NCI-H526 treated with DMSO at 0.1 percent for 48 hours (cell line): ENCODE measurements at places on chromosomes 12 and 14.
A peak's percentile ranks its signal among the peaks of the same experiment; 100 is the strongest.

GRCh38 chr14:60348211-60348610 is 99.2 kb downstream of the PPM1A start:
- DNase-seq: no peak

DNA sequence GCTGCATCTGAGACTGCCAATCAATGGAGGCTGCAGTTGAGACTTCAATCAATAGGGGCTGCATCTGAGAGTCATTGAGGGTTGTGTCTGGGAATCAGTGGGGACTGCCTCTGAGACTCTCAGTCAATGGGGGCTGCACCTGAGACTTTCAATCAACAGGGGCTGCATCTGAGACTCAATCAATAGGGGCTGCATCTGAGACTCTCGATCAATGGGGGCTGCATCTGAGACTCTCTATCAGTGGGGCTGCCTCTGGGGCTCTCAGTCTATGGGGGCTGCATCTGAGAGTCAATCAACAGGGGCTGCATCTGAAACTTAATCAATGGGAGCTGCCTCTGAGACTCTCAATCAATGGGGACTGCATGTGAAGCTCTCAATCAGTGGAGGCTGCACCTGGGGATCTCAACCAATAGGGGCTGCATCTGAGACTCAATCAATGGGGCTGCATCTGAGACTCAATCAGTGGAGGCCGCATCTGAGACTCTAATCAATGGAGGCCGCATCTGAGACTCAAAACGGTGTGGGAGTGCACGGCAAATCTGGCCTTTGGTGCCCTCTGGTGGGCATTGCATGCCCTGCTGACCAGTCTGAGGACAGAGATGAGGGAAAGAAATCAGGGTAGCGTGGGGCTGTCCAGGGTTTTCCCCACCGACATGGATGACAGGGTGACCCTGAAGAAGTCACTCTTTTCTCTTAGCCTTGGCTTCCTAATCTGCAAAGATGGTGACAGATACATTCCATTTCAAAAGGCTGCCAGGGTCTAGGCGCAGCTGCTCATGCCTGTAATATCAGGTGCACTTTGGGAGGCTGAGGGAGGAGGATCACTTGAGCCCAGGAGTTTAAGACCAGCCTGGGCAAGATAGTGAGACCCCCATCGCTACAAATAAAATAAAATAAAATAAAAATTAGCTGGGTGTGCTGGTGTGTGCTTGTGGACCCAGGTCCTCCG is 41.3 kb upstream of the EIF5 start:
- peak; percentile 24 for DNase-seq

GRCh38 chr12:87661786-87662377 is 367.3 kb downstream of the C12orf50 start:
- DNase-seq: no peak

GRCh38 chr14:91801358-91801757 is 66.0 kb downstream of the TC2N start:
- DNase-seq: no peak

- DNase-seq: no peak
Observed at GRCh38 chr12:82034769-82035168, 275.6 kb upstream of the PPFIA2 start.

DNA sequence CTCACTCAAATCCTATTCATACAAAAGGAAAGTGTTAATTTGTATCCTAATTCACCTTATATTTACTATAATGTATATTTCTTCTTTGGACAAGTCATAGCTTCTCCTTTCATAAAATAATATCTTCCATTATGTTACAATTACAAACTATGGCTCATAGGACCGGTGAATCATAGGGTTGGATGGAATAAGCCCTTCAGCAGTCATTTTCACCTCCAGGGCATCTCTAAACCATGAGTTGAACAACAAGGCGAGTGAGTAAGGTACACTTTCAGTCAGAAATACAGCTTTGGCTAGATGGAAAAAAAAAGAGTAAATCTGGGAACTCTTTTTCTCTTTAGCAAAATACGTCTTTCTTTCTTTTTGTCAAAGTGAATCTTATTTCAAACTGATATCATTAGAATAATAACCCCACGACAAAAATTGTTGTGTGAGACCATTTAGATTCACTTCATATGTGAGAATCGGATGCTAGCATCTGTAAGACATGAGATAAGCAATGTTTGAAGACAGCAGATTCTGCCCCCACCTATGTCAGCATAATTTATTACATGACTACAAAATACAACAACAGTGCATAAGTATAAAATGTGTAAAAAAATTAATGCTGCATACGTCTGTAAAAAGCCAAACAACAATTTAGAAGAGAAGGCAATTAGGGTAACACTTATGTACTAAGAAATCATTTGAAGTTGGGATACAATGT is 184.4 kb upstream of the SLC38A2 start:
- DNase-seq: no peak

GRCh38 chr14:53152184-53152886 is 788 bp downstream of the DDHD1 start:
- DNase-seq: peak; percentile 39

GRCh38 chr14:20494935-20495766 is 10.2 kb upstream of the RNASE10 start:
- no peak for DNase-seq

GRCh38 chr12:68358532-68359485 is 26.6 kb upstream of the MDM1 start:
- DNase-seq: peak; percentile 46

- no peak for DNase-seq
Observed at GRCh38 chr14:87961246-87961645, 31.7 kb downstream of the GALC start.

DNA sequence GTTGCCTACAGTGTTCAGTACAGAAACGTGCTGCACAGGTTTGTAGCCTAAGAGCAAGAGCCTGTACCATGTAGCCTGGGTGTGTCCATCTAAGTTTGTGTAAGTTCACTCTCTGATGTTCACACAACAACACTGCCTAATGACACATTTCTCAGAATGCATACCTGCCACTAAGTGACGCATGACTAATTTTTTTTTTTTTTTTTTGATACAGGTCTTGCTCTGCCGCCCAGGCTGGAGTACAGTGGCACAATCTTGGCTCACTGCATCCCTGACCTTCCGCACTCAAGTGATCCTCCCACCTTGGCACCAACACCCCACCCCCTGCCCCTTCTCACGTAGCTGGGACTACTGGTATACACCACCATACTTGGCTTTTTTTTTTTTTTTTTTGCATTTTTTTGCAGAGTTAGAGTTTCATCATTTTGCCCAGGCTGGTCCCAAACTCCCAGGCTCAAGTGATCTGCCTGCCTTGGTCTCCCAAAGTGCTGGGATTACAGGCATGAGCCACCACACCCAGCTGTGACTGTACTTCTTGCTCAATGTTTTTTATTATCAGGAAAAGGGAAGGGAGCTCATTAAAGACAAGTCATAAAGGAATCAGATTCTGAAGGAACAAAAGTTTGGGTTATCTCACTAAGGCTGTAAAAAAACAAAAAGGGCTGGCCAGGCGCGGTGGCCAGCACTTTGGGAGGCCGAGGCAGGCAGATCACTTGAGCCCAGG is 10.0 kb upstream of the CDC42BPB start:
- DNase-seq: no peak

DNA sequence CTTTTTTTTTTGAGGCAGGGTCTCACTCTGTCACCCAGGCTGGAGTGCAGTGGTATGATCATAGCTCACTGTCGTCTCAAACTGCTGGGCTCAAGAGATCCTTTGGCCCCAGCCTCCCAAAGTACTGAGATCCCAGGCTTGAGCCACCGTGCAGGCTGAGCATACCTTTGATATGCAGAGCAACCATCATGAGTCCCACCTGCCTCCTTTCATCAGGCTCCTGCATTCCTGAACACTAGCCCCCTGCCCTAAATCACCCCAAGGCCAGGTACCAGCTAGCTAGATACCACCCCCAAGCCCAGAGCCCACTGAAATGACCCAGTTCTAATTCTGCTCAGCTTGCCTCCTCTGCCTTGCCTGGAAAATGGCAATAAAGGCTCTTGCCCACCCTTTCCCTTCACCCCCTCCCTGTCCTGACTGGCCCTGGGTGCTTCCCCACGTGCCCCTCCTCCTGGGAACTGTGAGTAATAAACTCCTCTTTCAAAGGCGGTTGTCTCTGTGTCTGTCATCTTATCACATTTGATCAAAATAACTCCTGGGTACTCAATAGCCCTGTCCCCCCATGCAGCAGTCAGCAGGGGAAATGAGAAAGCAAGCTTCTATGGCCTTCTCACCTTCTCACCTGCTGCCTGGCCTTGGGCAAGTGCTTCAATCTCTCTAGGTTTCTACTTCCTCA is 6.4 kb upstream of the BRF1 start:
- DNase-seq: no peak

- peak; percentile 10 for DNase-seq
Observed at GRCh38 chr12:120468325-120468820, 1.2 kb downstream of the SRSF9 start.

DNA sequence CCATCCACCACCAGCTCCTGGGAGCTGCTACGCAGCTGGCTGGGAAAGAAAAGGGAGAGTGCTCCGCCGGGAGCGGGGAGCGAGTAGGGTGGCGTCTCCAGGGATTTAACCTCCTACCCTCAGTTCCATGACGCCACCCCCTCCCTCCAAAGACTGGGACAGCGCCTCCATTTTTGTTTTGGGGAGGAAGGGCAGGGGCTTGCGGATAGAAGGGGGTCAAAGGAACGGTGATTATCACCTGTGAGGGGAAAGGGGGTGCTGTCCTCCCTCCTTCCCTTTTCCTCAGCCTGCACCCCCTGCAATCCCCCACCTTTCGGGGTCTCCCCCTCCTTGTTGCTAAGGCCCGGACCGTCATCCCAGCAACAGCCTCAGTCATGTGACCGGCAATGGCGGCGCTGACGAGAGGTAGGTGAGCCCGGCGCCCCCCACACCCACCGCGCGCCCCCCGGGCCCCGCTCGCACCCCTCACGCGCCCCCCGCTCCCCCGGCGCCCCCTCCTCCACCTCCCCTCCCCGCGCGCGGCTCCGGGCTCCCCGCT is at the start of gene DTX3:
TSS of gene DTX3 (plus strand) at position 371 of the 538 bp plus-strand sequence. CDS start 1,694 bp downstream, outside the sequence.
- DNase-seq: peak; percentile 15

- no peak for DNase-seq
Observed at GRCh38 chr12:96371790-96372699, 28.2 kb downstream of the CDK17 start.

DNA sequence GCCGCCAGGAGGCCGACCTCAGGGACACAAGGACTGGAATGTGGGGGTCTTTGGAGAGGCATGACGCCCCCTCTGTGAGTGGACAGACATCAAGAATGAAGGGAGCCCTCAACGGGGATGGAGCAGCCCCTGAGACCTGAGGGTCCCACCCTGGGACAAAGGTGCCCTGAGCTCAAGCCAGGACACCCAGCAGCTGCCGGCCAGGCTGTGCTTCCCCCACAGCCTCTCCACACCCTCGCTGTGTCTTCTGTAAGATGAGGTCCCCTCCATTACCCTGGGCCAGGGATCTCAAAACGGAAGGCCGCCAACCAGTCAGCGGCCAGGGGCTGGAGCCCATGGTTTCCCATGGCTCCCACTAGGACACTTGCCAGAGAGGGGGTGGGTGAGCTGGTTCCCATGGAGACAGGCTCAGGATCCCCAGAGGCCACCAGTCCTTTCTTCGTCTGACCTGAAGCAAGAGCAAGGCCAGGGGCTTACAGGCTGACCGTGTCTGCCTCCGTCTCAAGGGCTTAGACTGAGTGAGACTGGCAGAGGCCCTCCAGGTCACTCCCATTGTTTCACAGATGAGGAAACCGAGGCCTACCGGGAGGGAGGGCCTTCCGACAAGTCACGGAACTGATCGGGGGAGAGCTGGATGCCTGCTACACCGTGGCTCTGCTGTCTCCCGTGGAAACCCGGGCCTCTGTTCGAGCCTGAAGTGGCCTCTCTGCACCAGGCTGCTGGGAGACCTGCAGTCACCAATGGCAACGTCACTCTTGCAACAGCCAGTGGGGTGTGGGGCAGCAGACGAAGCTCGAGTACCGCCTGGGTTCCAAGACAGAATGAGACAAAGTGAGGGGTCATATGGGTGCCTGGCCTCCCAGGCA is 91.7 kb upstream of the DIO3 start:
- no peak for DNase-seq

DNA sequence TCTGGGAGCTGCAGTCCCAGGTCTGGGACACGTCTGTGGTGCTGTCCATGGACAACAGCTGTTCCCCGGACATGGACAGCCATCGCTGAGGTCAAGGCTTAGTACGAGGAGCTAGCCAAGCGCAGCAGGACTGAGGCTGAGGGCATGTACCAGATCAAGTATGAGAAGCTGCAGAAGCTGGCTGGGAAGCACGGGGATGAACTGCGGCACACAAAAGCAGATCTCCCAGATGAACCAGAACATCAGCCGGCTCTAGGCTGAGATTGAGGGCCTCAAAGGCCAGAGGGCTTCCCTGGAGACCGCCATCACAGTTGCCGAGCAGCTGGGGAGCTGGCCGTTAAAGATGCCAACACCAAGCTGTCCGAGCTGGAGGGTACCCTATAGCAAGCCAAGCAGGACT is 375.3 kb downstream of the SEC23A start:
- DNase-seq: no peak

GRCh38 chr12:52618866-52619265 is 507 bp upstream of the KRT73 start:
- DNase-seq: no peak

- DNase-seq: no peak
Observed at GRCh38 chr12:68831751-68832503, 23.9 kb downstream of the MDM2 start.

- peak; percentile 23 for DNase-seq
Observed at GRCh38 chr14:54420478-54421142, 20.6 kb downstream of the CNIH1 start.

DNA sequence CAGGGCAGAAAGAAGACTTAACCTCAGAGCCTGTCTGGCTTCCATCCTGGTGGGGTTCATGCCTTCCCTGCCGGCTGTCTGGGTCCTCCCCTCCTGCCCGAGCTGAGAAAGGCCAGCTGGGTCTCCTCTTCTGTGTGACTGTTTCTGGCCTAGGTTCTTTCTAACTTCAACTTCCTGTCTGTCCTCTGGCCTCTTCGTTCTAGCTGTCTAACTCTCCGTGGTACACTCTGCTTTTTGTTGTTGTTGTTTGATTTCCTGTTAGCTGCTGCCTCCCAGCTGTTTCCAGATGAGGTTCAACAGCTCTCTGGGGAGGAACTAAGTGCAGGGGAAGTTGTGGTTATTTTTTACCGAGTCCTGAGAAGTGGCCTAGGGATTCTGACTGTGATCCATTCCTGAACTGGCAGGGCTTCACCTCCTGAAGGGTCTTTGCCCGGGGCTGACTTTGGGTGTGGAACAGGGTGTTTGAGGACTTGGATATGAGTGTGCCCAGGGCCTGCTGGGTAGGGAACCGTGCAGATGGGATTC is 3.2 kb downstream of the MLXIP start:
- DNase-seq: peak; percentile 24

DNA sequence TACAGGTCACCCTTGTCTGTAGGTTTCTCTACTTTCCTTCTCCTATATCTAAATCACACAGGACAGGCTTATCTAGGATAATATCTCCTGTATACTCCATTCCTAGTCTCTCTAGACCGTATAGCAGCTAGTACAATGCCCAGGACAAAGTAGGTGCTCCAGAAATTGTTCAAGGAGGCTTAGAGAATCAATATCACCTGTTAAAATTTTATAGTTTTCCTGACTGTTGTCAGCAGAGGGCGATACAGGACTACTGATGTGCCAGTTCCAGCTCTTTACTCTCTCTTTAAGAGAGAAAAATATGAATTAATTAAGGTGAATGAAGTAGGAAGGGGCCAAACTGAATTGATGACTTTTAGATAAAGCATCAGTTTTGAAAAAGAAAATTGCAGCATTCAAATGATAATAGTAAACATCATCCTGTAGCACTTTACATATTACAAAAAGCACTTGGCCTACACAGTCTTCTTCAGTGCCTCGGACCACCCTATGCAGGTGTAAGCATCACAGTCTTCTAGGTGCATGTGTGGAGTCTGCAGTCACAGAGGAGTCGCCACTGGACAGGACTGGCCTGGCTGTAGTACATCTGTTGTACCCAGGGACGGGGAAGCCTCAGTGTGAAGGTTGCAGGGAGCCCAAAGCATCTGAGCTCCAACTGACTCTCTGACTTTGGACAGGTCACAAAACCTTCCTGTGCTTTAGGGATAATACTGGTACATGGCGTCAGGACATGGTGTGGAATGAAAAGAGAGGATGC is 61.9 kb upstream of the MAX start:
- peak; percentile 49 for DNase-seq
